ENCODE measurements at places on chromosomes 3 and 15. TPM values are rescaled to one million over a fixed set of nuclear protein-coding genes. Genes with fewer than 3 reads are reported as not detected.

DNA sequence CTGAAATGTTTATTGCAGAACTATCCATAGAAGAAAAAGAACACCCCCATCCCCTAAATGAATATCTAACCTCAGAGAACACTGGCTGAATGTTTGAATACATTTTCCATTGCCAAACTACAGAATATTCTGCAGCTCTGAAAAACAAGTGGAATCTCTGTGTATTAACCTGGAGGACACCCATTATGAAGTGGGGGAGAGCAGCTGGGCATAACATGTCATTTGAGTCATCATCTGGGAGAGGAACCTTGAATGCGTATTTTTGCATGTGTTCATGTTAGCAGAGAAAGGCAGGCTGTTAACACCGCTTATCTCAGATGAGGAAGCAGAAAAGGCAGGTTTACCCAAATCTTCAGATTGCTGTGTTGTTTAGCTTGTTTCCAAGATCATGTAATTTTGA lies 31.5 kb downstream of the ESYT3 start:
- DNase-seq, result no peak

GRCh38 chr3:29454161-29454611 lies 173.3 kb downstream of the RBMS3 start:
- no peak for DNase-seq

GRCh38 chr3:150830094-150830681 lies 67.2 kb upstream of the SIAH2 start:
- DNase-seq, result no peak

- no peak for DNase-seq
Measured at GRCh38 chr15:43187544-43188155, 2.4 kb downstream of the CCNDBP1 start.

Gene TM4SF18
- total RNA-seq, result not detected

Gene LRRC57
- 22.1 TPM for total RNA-seq

Gene CCR3
- 0.55 TPM for total RNA-seq

Gene MGLL
- 0.78 TPM for total RNA-seq

Gene SH2D7
- total RNA-seq, result not detected

Gene HEXA
- 88.4 TPM for total RNA-seq
